Activated CD8-positive, alpha-beta memory T cell treated with anti-CD3 and anti-CD28 coated beads for 1 hour (primary cell): ENCODE measurements at places on chromosomes 3 and 15.

GRCh38 chr3:15401936-15402335 is 25.4 kb downstream of the METTL6 start:
- no peak for DNase-seq

GRCh38 chr15:90808517-90809235 is 59.7 kb upstream of the FURIN start:
- DNase-seq = no peak

GRCh38 chr15:77599899-77600298 is 32.8 kb downstream of the LINGO1 start:
- DNase-seq = no peak

DNA sequence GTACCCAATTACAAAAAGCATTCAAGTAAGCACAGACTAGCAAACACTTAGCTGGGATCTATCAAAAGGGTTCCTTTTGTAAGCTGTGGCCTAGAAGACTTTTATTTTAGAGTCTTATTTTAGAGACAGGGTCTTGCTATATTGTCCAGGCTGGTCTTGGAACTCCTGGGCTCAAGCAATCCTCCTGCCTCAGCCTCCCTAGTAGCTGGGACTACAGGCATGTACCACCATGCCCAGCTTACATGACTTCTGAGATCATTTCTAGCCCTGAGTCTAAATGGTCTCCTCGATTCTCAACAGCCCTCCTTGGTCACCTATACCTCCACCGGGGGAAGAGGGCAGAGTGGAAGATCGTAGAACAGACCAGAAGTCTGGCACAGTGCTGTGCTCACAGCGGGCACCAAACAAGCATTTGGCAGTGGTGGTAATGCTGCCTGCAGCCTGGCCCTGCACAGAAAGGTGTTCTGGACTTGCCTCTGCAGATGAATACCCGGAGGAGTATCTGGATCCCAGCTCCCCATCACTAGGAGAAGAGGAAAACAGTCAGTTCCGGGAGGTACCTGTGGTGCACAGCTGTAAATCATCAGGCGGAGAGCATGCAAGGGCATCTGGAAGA is 2.4 kb downstream of the FAM219B start:
- DNase-seq = no peak

DNA sequence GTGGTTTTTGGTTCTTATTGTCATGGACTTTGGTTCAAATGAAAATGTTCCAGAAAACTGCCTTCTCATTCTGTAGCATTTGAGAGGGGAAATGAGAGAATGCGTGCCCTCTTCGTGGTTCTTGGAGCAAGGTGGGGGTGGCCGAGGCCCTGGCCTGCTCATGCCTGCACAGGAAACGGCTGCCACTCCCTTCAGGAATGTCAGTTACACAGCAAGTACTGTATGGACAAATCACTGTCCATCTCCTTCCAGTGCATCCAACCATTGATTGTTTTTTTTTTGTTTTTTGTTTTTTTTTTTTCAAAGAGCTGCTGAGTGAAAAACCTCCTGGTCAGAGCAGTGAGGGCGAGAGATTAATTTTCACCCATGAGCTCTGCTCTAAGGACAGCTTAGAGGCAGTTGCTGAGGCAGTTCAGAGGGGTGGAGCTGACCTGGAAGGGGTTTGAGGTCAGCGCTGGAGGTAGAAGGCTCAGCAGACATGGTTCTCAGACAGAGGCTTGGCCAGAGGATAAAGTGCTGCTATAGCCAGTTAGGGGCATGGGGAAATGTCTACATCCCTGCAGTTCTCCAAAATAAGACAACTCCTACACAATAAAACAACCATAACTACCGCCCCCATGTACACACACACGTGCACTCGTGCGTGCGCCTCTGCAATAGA is 20.2 kb upstream of the KIF23 start:
- no peak for DNase-seq

GRCh38 chr3:140128631-140129030 is 193.6 kb downstream of the CLSTN2 start:
- no peak for DNase-seq

DNA sequence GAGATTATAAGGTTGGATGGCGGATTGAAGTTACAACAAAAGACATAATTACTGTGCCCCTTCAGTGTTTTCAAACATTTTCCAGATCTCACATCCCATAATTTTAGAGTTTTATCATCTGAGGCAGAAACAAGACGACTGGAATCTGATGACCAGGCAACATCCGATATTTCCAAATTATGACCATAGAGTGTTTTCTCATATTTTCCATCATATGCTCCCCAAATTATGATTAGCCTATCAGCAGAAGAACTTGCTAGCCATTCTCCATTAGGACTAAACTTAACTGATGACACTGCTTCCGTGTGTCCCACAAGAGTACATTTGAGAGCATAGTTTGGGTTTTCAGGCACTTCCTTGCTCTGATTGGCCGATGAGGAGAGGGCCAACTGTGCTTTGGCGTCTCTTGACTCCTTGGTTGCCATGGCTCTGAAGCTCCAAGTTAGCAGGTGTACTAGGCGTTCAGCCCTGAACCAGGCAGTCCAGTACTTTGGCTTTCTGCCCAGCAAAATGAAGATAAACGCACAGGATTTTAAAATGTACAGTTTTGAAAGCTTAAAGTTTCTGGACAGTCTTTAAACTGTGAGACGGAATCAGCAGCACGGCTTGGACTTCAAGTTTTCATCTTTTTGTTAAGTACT is 638 bp downstream of the WDR5B start:
- no peak for DNase-seq

DNA sequence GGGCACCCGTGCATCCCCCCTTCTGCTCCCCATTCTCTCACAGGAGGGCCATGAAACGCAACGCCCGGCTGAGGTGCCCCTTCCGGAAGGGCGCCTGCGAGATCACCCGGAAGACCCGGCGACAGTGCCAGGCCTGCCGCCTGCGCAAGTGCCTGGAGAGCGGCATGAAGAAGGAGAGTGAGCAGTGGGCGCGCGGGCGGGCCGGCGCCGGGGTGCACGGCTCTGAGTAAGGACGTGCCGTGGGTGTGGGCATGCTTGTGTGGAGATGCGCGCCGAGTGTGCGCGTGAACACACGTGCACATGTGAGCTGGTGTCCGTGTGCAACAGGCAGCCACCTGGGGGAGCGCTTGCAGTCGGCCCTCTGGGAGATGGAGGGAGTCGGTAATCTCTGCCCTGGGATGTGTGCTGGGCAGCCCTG is 28.1 kb downstream of the NR1I2 start:
- no peak for DNase-seq

DNA sequence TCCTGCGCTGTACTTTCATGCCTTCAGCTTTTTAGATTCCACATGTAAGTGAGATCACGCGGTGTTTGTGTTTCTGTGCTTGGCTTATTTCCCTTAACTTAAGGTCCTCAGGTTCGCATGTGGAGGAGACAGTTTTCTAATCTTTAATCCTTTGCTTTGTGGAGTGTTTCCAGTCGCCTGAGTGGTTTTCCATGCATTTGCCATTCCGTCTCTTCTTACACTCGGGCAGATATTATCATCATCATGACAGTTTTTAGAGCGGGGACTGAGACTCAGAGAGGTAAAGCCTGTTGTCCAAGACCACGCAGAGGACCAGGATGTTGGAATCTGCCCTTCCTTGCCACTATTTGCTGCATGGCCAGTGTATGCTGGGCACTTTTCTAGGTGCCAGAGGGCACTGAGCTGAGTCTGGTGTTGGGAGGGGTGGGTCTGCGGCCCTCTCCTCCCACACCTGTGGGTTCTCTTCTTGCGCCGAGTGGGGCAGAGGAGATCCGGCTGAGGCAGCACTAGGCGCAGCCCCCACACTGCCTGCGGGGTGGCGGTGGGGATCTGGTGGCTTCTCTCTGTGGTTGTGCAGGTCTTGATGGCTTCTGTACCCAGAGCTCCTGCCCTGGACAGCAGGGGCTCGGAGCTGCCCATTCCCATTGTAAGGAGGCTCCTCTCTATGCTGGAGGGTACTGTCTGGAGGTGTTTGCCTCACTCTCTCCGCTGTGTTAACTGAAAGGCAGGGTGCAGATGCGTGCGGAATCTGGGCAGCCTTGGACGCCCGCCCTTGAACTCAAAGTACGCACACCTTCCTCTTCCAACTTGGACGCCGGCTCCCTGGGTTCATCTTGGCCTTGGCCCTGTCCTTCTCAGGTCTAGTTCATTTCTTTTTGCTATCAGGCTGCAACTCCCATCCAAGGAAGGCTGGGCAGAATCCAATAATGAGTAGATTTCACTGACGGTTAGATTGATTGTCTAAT is 156.0 kb upstream of the RGMA start:
- DNase-seq = no peak

DNA sequence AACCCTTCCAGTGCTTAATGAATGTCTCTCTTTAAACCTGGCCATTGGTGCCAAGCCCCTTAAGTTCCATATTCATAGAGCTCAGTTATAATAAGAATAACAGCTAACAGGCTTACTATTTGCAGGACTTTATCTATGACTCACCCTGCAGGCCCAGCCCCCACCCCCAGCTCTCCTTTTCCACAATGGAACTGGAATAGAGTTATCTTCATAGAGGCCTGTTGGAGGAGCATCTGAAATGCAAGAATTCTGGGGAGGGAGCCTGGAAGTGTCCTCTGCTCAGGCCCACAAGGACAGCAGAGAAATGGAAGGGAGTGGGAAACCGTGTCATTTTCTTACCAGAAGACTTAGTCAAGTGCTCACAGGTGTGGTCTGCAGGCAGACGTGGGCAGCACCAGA is 52.8 kb downstream of the SEMA5B start:
- DNase-seq = no peak

DNA sequence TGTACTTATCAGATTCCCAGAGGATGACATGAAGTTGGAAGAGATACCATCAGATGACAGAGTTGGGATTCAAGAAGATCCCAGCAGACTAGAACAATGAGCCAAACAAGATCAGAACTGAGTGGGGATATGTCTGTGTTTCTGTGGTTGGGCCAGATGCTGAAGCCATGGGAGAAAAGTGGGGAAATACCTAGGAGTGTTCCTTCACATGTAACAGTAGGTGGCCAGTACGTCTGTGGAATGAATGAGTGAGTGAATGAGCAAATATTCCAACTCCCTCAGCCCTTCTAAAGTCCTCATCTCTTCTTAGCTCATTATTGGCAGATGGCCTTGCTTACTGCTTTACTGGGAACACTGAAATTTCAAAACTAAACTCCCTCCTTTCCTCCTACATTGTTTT is 32.2 kb upstream of the GREM1 start:
- no peak for DNase-seq

DNA sequence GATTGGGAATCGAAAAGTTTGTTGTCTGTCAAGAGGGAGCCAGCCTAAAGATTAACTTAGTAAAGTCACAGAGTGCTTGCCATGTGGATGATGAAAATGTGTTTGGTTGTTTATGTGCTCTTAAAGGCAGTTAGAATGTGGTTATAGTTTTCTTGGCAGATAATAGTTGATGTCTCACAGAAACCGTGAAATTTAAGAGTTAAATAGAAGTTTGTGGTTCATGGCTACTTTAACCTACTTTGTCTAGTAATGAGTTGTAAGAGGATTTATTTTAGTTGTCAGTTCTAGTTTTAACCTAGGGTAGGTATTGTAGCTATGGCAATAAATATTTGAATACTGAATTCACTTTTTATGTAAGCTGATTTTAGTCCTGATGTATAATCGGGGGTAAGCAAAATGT is 36.4 kb upstream of the EIF3J start:
- DNase-seq = no peak

GRCh38 chr15:38562278-38562677 is 2.3 kb downstream of the RASGRP1 start:
- DNase-seq = no peak

GRCh38 chr3:170149016-170149415 is 32.5 kb downstream of the PHC3 start:
- no peak for DNase-seq

GRCh38 chr3:117927825-117928224 is 1106.8 kb downstream of the IGSF11 start:
- DNase-seq = no peak

DNA sequence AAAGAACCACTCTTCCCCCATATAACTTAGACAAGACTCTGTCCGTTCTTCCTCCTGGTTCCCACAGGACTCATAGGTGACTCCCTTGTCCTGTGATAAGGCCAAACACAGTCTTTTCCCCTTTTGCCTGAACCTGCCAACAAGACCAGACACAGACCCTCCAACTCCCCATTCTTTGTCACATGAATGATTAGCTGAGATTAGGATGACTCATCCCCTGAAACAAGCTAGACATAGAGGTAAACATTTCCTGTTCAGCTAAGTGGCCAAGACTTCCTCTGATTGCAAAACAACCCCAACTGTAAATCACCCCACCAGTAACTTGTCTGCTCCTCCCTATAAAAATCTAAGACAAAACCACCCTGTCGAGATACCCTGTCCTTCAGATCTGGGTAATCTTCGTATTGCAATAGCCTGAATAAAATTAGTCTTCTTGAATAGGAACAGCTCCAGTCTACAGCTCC is 11.4 kb upstream of the HTR3E start:
- DNase-seq = no peak

- DNase-seq = no peak
These were observed 29.7 kb upstream of the OR4F6 start for GRCh38 chr15:101773496-101774100.

DNA sequence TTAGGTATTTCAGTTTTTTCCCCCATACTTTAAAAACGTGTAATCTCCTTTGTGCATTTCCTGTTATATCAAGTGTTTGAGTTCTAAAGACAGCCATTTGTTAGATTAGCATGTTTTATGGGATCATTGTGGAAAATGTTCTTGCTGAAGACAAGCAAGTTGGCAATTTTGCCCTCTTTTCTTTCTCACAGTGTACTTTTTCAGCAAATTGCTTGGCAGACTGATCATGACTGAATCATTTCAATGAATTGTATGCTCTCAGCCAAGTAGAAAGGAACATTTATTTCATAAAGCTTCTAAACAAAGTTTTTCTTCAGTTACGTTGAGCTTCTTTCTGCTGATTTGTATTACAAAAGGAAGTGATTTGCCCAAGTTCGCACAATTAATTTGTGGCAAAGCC is 51.6 kb downstream of the ATG7 start:
- no peak for DNase-seq

GRCh38 chr3:112619295-112619694 is 21.6 kb downstream of the CCDC80 start:
- no peak for DNase-seq

GRCh38 chr3:143207338-143207961 is 87.9 kb downstream of the CHST2 start:
- no peak for DNase-seq

GRCh38 chr3:76561494-76562236 is 478.2 kb upstream of the ROBO2 start:
- DNase-seq = no peak

DNA sequence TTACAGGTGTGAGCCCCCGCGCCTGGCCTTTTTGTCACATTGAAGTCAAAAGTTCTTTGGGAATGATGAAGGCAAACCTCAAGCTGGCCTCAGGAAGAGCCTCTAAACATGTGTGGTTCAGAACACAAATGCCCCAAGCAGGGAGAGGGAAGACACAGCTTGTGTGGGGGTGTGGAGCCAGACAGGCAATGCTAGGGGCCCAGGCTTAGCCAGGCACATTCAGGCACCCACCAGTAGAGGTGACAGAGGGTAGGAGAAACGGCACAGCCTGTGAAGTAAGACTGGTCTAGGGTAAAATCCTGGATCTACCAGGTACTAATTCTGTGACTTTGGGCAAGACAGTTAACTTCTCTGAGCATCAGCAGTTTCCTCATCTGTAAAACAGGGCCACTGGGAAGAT is 3.5 kb downstream of the HDC start:
- DNase-seq = no peak
